ENCODE measurements at places on chromosomes 3 and 15.

DNA sequence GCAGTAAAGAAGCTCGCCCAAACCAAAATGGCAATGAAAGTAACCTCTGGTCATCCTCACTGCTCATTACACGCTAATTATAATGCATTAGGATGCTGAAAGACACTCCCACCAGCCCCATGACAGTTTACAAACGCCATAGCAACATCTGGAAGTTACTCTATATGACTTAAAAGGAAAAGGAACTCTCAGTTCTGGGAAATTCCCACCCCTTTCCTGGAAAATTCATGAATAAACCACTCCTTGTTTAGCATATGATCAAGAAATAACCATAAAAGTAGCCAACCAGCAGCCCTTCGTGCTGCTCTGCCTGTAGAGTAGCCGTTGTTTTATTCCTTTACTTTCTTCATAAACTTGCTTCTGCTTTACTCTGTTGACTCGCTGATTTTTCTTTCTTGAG lies 164.6 kb downstream of the SMAD6 start:
- no peak for DNase-seq

DNA sequence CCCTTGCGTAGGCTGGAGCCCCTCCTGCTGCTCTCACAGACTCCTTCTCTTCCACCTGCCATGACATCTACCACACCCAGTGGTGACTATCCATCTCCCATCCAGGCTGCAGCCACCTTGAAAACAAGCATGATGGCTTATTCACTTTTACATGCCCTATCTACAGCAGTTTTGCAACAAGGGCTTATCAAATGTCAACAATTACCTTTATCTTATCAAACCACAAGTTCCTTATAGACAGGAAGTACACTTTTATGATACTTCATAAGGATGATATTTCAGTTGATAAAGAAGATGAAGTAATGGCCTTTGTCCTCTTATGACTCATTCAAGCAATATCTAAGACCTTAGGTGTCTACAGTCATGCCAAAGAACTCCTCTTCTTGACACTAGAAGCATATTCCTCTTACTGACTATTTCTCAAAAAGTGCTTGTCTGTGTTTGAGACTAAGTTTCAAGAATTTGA lies 125.3 kb upstream of the SPRED1 start:
- DNase-seq: no peak

DNA sequence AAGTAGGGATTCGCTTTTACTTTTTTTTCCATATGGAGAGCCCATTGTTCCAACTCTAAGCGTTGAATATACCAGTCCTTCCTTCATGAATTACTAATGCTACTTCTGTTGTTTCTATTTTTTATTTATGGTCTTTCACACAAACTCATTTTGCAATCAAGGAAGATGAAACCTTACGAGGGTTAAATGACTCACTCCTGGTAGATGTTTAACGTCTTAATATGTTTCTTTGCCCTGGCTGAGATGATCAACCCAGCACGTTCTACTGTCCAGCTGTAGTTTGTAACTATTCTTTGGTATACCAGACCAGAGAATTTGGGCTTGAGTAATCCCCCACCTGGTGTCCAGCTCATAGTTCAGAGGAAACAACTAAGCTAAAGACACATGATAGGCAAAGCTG lies 23.1 kb downstream of the CDCP1 start:
- no peak for DNase-seq

GRCh38 chr3:143287403-143287802 lies 167.8 kb downstream of the CHST2 start:
- no peak for DNase-seq

DNA sequence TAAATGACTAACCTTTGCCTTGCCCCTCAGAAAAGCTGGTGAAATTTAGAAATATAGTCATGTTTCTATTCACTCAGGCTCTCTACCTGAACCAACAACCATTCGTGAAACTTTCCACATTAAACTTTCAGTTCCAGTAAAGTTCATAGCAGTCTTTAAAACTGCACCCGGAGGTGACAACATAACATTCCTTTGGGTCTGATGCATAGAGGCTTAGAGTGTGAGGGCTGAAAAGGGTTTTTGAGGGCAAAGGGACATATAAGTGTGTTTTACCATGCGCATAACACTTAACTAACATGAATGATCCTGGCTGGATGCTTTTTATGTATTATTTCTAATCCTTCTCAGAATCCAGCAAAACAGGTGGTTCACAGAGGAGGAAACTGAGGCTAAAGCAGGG lies 471.7 kb upstream of the MCTP2 start:
- no peak for DNase-seq

DNA sequence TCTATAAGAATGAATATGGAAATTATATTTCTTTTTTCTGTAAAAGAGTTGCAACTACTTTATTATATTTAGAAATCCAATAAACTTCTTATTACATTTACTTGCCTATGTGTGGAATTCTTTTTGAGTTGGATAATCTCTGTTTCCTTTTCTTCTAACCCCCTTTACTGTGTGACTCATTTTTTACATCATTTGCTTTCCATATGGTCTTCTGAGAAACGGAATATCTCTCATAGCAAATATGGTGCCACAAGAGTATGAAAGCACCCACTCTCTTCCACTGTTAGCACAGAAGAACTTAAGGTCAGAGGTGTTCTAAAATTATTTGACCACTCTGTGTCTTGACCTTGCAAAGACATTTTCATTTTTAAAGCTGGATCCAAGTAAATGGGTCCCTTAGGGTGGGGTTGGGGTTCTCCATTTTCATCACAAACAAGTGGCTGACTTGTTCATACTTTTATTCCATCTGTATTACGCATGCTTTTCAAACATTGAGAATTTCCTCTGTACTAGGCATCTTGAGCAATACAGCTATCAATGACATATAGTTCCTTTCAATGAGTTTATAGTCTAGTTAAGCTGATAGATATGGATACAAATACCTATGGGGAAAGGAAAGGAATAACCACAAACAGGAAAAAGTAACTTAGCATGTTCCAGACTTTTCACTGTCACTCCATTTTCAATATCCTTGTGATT lies 281.1 kb upstream of the TPRG1 start:
- no peak for DNase-seq

DNA sequence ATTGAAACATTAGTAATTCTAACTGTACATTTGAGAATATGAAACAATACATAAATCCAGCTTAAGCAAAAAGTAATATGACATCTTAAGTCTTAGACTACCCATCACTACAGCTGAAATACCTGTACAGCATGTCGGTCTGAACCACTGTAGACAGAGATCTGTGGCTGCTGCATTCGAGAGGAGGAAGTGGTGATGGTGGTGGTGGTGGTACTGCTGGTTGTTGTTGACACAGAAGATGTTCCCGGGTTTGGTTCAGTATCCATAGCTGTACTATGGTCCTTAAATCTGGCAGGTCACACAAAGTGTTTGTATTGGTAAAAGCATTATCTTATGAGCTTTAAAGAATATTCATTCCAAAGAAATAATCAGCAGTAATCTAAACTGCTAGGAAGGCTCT lies 2.9 kb downstream of the PHC3 start:
- DNase-seq: peak; percentile 17

DNA sequence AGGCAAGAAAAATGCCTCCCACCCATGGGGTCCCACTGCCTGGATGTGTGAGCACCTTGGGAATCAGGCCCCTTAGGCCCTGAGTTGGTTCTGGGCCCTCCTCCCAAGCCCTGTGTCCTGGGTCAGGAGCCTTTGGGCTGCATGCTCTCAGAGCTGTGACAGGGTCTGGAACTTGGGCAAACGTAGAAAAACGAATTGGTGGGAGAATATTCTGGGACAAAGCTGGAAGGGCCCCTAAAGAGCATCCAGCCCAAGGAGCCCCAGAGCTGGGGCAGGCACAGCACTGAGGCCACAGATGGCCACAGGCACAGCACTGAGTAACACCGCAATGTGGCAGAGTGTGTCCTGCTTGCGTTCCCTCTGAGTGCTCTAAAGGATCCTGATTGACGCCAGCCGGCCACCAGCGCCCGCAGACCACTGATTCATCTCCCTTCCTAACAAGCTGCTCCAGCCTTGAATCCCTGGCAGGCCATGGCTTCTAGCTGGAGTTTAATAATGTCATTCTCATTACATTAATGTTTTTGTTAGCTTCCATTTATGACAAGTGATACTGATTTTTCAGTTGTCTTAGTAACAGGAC lies 18.6 kb upstream of the SEC13 start:
- no peak for DNase-seq

DNA sequence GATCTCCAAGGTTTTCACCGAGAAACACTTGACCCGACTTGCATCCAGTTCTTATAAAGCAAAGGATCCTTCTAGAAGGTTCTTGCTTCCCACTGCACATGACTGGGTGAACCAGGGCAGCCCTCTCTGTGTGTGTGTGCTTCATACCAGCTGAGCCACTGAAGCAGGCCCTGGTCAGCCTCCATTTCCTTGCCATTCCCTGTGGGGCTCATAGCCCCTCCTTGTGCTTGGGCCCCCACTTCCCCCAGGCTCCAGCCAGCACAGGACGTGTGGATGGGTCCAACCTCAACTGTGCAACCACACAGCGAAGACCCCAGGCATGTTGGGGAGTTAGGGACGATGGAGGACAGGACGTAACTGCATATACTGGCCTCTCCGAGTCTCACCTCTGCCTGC lies 15.5 kb downstream of the KLF15 start:
- no peak for DNase-seq

GRCh38 chr15:89116404-89116803 lies 28.1 kb downstream of the ABHD2 start:
- no peak for DNase-seq

DNA sequence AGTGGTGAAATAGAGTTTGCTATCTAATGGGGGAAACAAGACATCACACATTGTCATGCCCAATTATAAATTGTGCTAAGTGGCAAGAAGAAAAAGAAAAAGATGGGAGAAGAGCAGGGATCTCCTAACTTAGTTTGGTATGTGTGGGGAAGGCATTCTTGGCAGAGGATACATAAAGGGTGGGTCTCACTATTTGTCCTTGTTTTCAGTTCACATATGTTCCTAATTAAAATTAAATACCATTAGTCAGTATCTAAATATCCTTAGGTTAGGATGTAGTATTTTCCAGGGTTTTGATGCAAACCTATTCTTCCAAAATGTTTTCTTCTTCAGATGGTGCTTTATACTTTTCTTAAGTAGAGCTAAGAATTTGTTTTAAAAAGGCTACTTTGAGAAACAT lies 173.7 kb downstream of the B3GALNT1 start:
- DNase-seq: no peak

GRCh38 chr15:80876348-80876674 lies 97.1 kb downstream of the CEMIP start:
- no peak for DNase-seq

DNA sequence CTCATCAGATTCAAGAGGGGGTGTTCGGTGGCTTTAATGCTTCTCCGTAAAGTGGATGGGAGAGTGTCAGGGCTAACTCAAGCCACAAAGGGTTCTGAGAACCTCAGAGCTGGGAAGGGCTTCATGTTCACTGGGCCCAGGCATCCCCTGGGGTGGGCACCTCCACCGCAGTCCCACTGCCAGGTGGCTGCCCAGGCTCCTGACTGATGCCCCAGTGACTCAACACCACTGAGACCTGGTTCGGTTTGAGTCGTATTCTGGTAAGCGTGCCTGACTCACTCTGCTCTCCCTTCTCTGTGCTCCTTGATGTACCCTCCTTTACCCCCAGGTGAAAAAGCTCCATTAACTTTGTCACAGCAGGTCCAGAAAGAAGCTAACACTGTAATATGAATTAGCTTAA lies 304.6 kb downstream of the RPLP1 start:
- peak; percentile 73 for DNase-seq

- no peak for DNase-seq
Measured at GRCh38 chr15:77846986-77847385, 214.3 kb upstream of the LINGO1 start.

DNA sequence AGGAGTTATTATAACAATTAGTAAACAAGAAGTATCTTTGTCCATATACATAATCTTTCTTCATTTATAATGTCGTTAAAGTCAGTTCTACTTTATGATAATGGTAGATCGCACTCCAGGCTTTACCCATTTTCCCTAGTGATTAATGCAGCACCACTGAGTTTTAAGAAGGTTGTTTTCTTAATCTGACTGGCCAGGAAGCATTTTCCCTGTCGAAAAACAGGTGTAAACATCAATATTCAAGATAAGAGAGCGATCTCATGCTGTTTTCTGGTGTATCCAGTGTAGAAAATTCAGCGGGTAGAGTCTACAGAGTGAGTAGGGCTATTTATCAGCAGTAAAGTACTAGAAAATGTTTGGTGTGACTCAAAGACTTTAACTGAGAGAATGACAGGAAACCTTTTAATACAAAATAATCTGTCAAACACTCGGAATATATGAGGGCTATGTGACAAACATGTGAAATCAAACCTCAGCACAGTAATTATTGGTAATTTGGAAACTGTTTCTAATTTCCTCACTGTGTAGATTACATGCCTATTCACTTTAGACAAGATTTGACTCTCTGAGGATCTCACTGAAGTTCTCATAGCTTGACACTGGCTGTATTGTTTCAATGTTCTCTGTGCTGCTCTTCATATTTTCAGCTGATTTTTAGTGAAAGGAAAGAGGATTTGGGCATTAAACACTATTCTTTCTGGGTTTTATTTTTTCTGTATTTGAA lies 1013.2 kb downstream of the VGLL3 start:
- DNase-seq: no peak

- no peak for DNase-seq
Measured at GRCh38 chr3:60217156-60217911, 1033.9 kb downstream of the FHIT start.

DNA sequence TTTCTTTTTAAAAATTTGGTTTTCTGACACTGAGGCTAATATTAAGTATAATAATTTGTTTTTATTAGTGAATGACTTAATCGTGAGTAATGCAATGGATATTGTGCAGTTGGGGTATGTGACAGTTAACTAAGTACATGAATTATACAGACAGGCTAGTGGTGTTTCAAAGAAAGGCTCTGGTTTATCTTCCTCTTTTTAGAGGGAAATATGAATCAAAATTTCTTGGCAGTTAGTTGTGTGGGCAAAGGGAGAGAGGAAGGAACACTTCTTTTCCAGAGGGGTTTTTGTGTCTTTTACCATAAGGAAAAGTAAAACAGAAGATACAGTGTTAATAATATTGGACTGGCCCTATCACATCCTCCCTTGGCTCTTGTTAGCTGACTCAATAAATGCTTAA lies 2.7 kb downstream of the ZNF654 start:
- no peak for DNase-seq

DNA sequence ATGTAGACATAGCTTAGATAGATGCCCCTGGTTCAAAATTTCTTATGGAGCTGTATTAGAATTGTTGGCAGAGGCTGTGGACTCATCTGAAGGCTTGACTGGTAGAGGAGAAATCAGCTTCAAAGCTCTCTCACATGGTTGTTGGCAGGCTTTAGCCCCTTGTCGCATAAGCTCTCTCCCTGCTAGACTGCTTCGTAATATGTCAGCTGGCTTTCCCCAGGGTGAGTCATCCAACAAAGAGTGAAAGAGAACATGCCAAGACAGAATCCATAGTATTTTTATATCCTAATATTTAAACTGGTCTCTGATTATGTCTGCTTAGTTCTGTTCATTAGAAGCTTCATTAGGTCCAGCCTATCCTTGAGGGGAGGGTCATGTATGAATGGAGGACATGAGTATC lies 427.4 kb upstream of the NAALADL2 start:
- no peak for DNase-seq

GRCh38 chr3:2156244-2156847 lies 57.7 kb downstream of the CNTN4 start:
- no peak for DNase-seq

- no peak for DNase-seq
Measured at GRCh38 chr15:39344662-39345141, 236.2 kb upstream of the THBS1 start.
